ENCODE measurements at places on chromosomes 5 and 9.

DNA sequence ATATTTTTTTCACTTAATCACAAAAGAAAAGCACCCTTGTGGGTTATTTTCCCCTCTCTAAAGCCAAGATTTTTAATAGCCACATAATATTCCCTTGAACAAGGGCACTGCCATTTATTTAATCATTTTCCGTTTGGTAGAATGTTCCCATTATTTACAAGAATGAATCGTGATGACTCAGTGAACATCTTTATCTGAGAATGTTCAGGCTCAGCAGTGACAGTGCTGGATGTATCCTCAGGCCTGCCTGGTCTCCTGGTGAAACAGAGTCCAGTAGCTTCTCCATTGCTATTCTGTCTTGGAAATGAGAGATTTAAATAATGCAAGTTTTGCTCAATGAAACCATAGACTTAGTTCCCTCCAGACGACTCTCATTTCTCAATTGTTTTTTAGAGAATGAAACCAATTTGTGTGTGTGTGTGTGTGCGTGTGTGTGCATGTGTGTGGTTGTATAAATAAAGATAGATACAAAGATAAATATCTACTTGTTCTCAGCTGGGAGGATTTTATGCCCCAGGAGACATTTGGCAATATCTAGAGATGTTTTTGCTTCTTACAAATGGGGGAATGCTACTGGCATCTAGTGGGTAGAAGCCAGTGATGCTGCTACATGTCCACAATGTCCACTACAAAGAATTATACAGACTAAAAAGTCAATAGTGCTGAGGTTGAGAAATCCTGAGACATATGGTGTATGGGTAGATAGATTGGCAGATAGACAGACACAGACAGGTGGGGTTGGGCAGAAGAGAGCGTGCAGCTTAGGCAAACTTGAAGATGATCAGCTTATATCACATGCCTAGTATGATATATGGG, 55.0 kb downstream of the PAPPA start:
- no peak for DNase-seq

- peak; percentile 32 for DNase-seq
Observed at GRCh38 chr9:136808075-136808805, 492 bp downstream of the RABL6 start.

- DNase-seq: no peak
Observed at GRCh38 chr5:174735498-174736330, 11.3 kb downstream of the MSX2 start.

GRCh38 chr5:123907349-123907748, 395.4 kb downstream of the CSNK1G3 start:
- no peak for DNase-seq

DNA sequence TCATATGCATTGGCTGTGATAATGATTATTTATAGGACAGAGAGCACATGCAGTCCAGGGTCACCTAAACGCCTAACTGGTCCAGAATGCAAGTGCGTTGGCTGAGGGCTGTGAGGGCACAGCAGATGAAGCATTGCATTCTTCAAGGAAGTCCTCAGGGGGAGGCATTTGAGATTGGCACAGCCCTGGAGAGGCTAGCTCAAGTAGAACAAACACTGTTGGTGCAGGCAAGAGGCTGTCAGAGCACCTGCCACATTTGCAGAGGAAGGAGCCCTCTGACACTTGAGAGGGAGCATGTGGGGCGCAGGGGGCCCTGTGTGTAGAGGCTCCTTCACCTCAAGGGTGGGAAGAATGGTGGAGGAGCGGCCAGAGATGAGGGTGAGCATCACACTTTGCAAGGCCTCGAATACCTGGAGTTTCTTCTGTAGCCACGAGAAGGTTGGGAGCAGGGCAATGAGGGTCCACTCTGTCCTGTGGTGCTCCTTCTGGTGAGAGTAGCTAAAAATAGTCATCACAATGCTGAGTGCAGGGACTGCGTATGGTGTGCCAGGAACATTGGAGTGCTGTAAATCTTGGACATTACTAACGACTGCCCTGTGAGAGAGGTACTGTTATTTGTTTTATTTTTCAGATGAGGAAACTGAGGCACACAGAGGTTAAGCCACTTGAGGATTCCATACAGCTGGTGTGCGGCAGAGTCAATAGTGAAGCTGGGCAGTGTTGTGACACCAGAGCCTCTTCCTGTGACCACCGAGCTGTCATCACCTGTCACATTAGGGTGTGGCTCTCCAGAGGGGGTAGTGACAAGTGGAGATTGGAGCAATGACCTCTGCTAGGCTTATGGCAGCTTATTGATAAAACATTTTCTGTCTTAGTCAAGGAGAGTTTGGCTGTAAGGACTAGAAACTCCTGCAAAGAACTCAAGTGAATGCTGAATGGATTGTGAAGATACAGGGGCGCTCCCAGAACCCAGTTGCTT, 100.2 kb downstream of the PIP5K1B start:
- DNase-seq: no peak

- DNase-seq: no peak
Observed at GRCh38 chr5:181005791-181006190, 17.1 kb downstream of the BTNL3 start.

DNA sequence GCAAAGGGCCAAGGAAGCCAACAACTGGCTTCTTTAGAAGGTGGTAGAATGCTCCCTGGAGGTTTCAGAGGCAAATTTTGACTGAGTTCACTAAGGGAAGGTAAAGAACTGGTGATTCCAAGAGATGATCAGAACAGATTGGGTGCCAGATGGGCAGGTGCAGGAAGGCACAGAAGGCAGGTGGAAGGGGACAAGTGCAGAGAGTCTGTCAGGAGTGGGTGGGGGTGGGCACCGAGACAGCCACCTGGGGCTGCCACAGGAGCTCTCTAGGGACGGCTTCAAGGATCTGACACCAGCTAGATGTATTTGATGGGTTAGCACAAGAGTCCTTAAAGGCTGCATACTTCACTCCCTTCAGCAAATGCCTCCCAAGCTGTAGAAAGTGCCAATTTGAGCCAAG, 207.3 kb downstream of the PTTG1 start:
- no peak for DNase-seq

DNA sequence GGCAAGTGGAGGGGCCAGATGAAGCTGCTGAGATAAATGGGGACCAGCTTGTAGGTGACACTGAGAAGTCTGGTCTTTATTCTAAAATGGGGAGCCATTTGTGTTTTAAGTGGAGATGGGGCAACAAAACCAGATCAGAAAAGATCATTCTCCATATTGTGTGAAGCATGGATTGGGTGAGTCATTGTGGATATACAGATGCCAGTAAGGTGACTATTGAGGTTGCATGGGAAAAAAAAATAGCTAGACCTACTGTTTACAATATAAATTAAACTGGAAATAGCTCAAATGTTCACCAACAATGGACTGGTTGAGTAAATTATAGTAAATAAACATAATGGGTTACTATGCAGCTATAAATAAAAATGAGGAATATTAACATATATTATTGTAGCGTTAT, 5.4 kb upstream of the MAP1B start:
- no peak for DNase-seq

- DNase-seq: no peak
Observed at GRCh38 chr9:6226696-6227095, 11.1 kb downstream of the IL33 start.

DNA sequence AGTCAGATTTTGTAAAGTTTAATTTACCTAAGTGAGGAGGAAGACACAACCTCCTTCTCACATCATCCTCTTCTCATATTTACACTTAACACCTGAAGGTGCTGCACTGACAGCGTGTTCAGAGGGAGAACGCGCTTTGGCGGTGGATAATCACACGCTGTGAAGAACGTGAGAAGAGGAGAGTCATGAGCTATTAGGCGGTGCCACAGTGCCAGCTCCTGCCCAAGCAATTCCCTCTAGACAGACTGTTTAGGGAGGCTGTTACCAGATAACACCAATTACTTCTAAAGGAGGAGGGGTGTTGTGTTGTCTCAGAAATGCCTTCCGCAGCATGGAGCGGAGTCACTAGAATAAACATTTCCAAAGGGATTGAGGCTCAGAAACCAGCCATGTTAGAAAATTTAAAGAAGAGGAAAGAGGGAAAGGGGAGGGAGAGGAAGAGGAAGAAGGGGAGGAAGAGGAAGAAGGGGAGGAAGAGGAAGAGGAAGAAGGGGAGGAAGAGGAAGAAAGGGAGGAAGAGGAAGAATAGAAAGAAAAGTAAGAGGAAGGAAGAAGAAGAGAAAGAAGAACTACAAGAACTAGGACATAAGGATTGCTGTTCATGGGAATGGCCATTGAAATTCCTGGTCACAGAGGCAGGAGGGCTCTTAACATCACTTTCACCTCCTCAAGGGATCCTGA, 37.3 kb upstream of the WWC1 start:
- DNase-seq: no peak

- no peak for DNase-seq
Observed at GRCh38 chr9:96503918-96504317, 53.9 kb downstream of the HABP4 start.

DNA sequence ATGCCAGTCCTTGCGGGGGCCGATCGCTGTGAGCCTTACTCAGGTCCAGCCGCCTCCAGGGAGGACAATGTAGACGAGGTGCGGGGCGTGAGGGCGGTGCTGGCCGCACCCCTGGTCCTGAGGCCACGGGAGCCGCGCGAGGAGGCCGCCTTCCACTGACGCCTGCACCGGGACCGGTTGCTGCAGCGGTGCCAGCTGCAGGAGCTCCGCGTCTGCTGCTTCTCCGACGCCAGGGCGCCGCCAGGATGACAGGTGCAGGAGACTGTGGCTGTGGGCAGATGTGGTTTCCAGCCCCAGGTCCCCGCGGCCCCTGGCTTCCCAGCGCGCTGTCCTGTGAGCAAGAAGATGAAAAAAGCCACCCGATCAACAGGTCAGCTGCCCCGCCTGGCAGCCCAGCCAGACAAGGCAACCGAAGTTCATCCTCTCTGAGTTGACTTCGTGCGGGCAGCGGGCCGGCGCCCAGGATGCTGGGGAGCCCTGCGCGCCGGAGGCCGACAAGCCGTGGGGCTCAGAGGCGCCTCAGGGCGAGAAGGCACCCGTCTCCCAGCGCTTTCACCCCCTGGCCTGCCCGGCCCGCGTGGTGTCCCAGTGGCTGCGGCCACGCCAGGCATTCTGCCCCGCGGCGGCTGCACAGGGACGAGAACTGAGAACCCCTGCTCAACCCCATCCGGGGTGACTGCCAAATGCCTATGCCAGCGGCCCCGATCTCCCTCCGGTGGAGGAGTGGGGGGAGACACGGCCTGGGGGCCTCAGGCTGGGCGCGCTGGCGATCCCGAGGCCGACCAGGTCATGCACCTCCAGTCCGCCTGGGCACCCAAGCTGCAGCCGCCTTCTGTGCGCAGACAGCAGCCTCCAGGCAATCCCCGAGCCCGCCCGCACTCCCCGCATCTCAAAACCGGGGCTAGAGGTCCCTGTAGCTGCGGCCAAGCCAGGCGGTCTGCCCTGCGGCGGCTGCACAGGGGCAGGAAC, 43.4 kb upstream of the BICD2 start:
- DNase-seq: no peak

- no peak for DNase-seq
Observed at GRCh38 chr5:36239370-36240293, 2.1 kb downstream of the NADK2 start.

DNA sequence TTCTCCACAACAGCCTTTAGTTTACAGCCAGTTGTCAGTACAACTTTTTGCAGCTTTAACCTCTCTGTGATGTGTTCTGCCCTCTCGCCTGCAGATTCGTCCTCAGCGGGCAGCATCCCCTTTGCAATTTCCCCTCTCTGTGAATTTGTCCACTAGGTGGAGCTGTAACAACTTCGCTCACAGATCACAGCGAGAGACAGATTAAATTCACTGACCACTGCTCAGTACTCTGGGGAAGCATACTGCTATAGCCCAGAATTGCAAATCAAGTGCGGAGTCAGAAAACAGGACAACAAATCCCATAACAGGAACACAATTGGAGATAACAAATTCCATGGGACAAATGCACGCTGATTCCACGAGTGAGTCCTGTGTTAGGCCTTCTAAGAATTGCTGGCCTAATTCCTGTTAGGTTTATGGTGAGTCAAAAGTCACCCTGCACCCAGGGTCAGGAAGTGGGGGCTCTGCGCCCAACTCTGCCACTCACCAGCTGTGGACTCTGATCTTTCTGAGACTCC, 2124.9 kb downstream of the MAT2B start:
- no peak for DNase-seq

- DNase-seq: no peak
Observed at GRCh38 chr9:94717761-94718160, 8.7 kb upstream of the AOPEP start.

GRCh38 chr9:25412646-25413045, 265.6 kb downstream of the TUSC1 start:
- no peak for DNase-seq

GRCh38 chr5:107251151-107251550, 419.6 kb downstream of the EFNA5 start:
- no peak for DNase-seq

- no peak for DNase-seq
Observed at GRCh38 chr9:134983506-134984371, 66.0 kb upstream of the FCN1 start.

DNA sequence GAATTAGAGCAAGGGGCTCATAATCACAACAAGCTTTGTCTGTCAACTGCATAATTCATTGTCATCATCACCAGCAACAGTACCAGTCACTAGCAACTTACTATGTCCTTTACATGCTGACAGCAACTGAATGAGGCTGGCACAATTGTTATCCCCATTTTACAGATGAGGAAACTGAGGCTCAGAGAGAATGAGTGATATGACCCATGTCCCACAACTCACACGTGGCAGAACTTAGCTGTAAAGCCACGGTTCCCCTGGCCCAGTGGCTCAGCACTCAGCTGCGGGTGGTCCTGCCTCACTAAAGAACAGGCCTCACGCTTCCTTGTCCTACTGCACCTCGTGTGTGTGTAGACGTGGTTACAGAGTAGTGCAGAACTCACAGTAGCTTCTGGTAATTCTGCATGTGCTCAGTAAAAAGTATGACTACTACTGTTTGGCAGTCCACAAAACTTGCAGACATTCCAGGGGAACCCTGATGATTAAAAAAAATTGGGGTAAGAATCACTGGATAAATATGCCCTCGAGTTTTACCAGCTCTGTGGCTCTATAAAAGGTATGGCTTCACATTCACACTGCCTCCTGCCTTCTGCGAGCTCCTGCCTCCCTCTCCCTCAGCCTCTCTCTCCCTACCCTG, 30.2 kb downstream of the AFAP1L1 start:
- no peak for DNase-seq

DNA sequence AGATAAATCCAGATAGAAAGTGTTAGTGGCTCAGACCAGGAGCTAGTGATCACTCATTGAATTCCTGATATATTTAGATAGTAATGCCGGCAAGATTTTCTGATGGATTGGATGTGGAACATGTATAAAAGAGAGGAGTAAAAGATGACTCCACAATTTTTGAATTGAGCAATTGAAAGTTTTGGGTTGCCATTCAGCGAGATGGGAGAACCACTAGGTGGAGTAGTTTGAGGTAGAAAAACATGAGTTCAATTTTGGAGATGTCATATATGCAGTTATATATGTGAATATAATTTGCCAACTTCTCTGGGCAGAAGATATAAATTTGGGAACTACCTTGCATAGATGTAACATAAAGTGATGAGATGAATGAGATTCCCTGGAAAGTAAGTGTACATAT, 502.5 kb upstream of the SEMA6A start:
- DNase-seq: no peak

GRCh38 chr5:137629646-137630045, 106.2 kb downstream of the KLHL3 start:
- peak; percentile 4 for DNase-seq
